ENCODE measurements at places on chromosomes 2 and 18.

GRCh38 chr2:197558393-197558792 lies 42.5 kb downstream of the MOB4 start:
- no peak for DNase-seq

DNA sequence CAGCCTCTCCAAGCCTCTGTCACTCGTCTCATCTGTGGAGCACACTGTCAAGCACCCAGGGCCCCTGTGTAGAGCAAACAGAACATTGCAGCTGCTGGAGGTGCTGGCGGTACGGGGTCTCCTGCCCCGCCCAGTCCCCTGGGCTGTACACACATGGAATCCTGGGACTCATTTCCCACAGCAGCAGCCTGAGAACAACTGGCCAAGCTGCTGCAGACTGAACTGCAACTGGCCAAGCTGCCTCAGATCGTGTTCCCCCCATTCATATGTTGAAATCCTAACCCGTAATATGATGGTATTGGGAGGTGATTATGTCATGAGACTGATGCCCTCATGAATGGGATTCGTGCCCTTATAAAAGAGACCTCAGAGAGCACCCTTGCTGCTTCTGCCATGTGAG lies 130.5 kb downstream of the NCK2 start:
- no peak for DNase-seq

DNA sequence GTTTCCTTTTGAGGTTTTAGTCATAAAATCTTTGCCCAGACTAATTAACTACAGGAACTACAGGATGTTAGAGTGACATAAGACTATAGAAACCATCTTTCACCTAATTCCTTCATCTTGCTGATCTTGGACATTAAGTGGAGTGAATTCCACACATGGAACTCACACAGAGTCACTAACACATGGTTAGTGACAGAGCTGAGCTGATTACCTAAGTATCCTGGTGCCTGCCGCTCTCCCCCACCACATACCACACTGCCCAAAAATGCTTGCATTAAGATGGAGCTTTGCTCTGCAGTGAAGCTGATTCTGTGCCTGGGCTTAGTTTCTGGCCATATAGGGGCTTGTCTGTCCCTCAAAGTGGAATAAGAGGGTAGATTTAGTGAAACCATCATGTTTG lies 332.9 kb upstream of the NT5C1B start:
- no peak for DNase-seq

DNA sequence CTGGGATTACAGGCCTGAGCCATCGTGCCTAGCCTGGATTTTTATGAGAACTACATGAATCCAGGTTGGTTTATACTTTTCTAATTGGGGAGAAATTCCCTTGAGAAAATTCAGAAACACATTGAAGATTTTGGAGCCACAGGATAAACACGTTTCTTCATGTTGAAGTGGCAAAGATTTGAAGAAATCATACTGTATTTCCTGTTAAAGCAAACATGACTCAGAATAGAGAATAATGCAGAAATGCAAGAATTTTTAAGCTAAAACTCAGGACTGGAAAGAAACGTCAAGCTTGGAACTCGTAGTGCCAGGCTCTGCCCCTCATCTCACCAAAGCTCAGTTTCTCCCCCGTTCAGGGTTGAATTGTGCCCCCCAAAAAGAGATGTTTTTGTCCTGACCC lies 32.1 kb upstream of the TAF1B start:
- no peak for DNase-seq

- no peak for DNase-seq
Measured at GRCh38 chr2:156430980-156431358, 5.2 kb upstream of the GPD2 start.

DNA sequence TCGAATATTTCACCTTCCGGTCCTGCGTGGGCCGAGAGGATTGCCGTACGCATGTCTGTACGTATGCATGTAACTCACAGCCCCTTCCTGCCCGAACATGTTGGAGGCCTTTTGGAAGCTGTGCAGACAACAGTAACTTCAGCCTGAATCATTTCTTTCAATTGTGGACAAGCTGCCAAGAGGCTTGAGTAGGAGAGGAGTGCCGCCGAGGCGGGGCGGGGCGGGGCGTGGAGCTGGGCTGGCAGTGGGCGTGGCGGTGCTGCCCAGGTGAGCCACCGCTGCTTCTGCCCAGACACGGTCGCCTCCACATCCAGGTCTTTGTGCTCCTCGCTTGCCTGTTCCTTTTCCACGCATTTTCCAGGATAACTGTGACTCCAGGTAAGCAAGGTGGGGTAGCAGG lies at the start of gene SERPINB5:
TSS of gene SERPINB5 (plus strand) at position 291 of the 400 bp plus-strand sequence. CDS start 7,471 bp downstream, outside the sequence.
- DNase-seq, result no peak

- no peak for DNase-seq
Measured at GRCh38 chr2:62464221-62465007, 41.6 kb downstream of the TMEM17 start.

Measured in stimulated activated CD8-positive, alpha-beta memory T cell treated with anti-CD3 and anti-CD28 coated beads, Interleukin-4, amount 100 ng/mL, for 4 hours (primary cell).